NCI-H1092 (cell line): ENCODE measurements at places on chromosomes 3 and 15.

DNA sequence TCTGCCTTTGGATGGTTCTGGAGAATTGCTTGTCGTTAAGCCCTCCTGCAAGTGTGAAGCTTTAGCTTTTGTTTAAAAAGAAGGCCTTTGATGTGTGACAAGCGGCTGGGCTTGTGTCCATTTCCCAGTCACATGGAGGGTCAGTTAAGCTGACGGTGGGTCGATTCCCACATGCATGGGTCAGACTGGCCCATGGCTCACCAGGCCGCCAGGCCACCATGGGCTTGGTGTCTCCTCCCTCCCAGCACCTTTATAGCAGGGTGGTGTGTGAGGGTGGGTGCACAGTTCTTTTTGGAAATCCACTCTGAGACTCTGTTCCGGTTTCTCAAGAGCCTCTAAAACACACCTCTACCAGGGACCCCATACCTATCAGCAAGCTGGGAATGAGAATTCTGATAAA, 67.2 kb downstream of the SCN5A start:
- no peak for DNase-seq

- no peak for DNase-seq
Measured at GRCh38 chr15:64354688-64355344, 1.2 kb downstream of the CSNK1G1 start.

- DNase-seq, result no peak
Measured at GRCh38 chr3:182782149-182782548, 11.2 kb upstream of the ATP11B start.

- no peak for DNase-seq
Measured at GRCh38 chr3:57622362-57622761, 25.2 kb upstream of the ARF4 start.

- DNase-seq, result no peak
Measured at GRCh38 chr3:138148503-138148902, 16.3 kb upstream of the A4GNT start.

DNA sequence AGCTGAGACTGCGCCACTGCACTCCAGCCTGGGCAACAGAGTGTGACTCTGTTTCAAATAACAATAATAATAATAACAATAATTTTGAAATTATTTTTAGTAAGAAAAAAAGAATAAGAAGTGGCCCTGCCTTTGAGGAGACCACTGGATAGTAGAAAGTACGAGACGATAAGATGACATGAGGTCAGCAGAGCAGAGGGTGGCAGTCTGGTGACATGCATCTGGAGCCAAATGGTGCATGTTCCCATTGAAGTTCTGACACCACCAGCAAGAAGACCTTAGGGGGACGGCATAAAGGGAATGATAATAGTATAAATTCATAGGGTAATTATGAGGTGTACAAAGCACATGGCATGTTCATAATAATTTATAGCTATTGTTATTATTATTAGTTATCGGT, 542.2 kb upstream of the TBL1XR1 start:
- no peak for DNase-seq

- DNase-seq, result no peak
Measured at GRCh38 chr3:59440285-59441028, 390.6 kb upstream of the CFAP20DC start.

DNA sequence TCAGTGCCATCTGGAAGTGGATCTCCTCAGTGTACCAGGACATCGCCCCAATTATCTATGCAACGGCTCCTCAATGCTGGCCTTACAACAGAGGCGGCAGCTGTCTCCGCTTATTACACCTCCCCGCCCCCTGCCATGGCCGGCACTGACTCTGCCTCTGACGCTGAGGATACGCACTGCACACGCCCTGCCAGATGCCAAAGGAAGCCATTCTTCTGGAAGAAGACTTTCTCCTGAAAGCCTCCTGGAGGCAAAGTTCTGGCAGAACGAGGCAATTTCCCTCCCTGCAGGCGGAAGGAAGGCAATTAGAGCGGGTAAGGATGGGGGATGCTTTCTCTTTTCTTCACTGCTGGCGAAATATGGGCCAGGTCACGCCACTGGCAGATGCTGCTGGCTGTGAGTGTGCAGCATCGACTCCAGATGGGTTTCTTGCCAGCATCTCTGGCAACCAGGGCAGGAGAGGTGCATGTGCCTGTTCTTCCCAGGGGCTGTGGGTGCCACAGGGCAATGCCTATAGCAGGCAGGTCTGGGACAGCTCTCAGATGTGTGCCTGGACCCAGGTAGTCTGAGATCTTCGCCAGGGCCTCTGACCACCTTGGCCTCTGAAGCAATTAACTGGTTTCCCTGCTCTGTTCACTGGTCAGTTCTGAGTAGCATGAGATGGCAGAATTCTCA, 62.2 kb upstream of the MRPS22 start:
- DNase-seq, result no peak

- DNase-seq, result no peak
Measured at GRCh38 chr3:126131881-126132750, 48.2 kb upstream of the SLC41A3 start.

- no peak for DNase-seq
Measured at GRCh38 chr3:160450846-160451245, 1.3 kb upstream of the TRIM59 start.

DNA sequence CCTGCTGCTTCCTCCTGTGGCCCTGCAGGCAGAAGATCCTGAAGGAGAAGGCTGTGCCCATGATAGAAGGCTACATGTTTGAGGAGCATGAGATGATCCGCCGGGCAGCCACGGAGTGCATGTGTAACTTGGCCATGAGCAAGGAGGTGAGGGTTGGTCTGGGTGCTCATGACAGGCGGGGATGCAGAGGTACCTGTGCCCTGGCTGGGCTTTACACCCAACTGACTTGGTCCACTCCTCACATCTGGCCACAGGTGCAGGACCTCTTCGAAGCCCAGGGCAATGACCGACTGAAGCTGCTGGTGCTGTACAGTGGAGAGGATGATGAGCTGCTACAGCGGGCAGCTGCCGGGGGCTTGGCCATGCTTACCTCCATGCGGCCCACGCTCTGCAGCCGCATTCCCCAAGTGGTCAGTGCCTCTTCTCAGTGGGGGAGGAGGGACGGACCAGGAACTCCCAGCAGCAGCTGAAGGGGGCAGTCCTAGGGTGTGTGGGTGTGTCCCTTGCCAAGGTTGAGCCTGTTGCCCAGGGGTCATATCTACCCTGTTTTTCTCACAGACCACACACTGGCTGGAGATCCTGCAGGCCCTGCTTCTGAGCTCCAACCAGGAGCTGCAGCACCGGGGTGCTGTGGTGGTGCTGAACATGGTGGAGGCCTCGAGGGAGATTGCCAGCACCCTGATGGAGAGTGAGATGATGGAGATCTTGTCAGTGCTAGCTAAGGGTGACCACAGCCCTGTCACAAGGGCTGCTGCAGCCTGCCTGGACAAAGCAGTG, 1.6 kb upstream of the RCCD1 start:
- no peak for DNase-seq

- no peak for DNase-seq
Measured at GRCh38 chr3:65938147-65938546, 100.6 kb downstream of the MAGI1 start.

GRCh38 chr15:84795186-84795585, 22.0 kb upstream of the ALPK3 start:
- DNase-seq, result no peak

- DNase-seq, result no peak
Measured at GRCh38 chr3:129289201-129289921, 10.7 kb downstream of the HMCES start.

DNA sequence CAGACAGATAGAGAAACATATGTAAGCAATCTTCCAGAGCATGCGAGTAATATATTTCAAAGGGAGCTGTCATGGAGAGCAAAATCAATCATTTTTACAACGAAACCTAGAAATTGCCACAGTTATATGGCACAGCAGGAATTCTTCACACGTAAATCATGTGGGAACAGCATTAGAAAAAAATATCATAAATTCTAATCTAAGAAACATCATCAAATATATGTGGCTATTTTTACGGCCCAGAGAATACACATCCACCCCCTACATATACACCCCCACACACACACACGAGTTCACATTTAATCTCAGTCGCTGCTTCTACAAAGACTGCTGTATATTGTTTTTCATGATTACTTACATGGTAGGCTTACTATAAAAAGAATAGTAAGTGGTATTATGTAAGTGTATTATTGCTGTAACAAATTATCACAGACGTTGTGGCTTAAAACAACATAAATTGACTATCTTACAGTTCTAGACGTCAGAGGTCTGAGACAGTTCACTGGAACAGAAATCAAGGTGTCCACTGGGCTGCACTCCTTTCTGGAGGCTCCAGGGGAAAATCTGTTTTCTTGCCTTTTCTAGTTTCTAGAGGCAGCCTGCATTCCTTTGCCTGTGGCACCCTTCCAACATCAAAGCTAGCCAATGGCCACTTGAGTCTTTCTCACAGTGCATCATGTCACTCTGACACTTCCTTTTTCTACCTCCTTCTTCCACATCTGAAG, 363.3 kb downstream of the ULK4 start:
- no peak for DNase-seq

DNA sequence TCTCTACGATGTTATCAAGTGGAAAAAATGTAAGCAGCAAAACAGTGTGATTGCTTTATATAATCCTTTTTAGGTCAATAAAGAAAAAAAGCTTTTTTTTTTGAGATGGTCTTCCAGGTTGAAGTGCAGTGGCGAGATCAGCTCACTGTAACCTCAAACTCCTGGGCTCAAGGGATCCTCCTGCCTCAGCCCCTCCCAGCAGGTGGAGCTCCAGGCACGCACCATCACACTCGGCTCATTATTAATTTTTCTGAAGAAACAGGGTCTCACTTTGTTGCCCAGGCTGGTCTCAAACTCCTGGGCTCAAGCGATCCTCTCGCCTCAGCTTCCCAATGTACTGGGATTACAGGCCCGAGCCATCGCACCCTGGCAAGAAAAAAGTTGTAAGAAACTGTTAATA, 17.3 kb downstream of the RNF168 start:
- DNase-seq, result no peak

DNA sequence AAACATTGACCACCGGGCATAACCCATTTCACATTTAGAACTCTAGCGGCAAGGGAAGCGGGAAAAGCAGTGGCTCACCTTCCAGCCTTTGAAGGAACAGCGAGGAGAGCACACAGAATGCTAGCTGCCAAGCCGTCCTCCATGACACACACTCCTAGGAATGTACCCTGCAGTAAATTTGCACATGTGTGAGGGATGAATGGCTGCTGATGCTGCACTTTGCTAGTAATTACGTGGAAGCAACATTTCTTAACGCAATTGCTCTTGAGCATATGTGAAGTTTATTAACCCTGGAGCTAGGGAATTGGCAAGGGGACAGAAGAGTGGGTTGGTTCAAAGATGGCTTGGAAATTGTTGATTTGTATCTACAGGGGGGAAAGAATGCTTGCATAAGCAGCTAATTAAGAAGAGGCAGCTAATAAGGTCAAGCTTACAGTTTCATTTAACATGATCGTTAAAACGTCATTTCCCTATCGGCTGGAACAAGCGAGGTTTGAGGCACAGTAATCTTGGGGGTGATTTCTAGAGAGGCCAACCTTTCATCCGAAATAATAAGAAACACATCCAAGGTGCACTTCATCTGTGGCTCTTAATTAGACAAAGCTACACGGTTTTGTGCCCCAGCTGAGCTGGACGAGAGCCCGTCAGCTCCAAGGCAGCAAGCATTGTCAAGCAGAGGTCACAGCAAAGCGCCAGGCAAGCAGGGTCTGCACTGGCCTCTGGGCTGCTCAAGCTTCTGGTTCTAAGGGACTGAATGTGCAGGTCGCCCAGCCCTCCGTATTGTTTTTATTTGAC, 123.4 kb downstream of the CHSY1 start:
- no peak for DNase-seq

DNA sequence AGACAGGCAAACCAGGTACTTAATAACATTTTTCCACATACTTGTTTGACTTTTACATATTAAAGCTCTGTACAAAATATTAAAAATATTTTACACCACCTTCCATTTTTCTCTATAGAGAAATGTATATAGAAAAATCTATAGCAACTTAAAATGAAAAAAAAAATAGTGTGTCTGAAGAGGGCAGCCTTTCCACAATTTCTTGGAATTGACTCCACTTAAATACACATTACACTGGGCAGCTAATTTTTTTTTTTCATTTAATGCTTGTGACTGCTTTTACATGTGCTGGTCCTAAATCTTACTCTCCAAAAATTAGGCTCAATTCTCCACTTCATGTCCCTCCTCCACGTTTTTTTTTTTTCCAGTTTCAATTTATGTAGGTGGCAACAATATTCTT, 427.0 kb upstream of the RBMS3 start:
- no peak for DNase-seq

DNA sequence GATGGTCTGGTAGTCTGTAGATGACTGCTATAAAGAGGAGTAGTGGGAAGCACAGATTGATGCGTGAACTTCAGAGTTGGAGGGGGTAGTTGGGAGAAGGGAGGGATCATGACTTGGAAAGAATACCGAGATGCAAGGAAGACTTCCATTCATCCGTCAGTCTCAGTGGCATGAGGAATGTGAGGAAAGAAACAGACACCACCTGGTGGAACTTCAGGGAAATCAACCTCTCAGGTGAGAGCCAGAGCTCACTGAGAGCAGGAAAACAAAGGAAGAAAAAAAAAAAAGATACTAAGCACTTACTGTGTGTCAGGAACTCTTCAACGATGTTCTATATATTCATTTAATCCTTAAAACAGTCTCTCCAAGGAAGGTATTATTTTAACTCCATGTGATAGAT, 172.4 kb downstream of the OXSM start:
- no peak for DNase-seq

- DNase-seq, result no peak
Measured at GRCh38 chr3:72959336-72959735, 37.3 kb upstream of the PPP4R2 start.

- DNase-seq, result no peak
Measured at GRCh38 chr3:13877911-13878280, 2.0 kb downstream of the WNT7A start.

DNA sequence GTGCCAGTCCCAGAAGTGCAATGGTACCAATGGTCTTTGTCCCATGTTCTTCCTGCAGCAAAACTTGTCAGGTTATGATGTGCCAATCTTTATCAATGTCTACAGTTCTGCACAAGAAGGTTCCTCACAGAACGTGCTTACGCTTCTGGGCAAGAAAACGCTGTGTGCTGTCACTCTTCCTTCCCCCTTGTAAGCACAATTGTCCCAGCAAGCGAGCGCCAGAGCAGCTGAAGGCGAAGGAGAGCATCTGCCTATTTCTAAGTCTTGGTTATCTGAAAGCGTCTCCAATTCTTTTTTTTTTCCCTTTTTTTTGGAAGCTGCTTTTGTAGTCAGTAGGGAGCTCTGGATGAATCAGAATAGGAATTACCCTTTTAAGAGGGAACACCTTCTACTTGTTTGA, 514.4 kb downstream of the FGF12 start:
- DNase-seq, result no peak

GRCh38 chr3:121995161-121996137, 26.6 kb downstream of the ILDR1 start:
- DNase-seq, result no peak

GRCh38 chr15:54687628-54688027, 509.1 kb downstream of the RSL24D1 start:
- no peak for DNase-seq

GRCh38 chr3:63126530-63126929, 151.6 kb upstream of the SYNPR start:
- no peak for DNase-seq

GRCh38 chr3:76026379-76026778, 241.0 kb upstream of the ZNF717 start:
- DNase-seq, result no peak

- DNase-seq, result no peak
Measured at GRCh38 chr3:141963301-141963700, 86.9 kb downstream of the ATP1B3 start.
